IMR-90 (cell line): ENCODE measurements at places on chromosomes 16 and 17. TPM values are rescaled to one million over a fixed set of nuclear protein-coding genes. Genes with fewer than 3 reads are reported as not detected.

The OR1A1 gene
- not detected in 2 replicates for total RNA-seq

The NPIPA8 gene
- 0.56 and 1.1 TPM in 2 replicates for total RNA-seq

DNA sequence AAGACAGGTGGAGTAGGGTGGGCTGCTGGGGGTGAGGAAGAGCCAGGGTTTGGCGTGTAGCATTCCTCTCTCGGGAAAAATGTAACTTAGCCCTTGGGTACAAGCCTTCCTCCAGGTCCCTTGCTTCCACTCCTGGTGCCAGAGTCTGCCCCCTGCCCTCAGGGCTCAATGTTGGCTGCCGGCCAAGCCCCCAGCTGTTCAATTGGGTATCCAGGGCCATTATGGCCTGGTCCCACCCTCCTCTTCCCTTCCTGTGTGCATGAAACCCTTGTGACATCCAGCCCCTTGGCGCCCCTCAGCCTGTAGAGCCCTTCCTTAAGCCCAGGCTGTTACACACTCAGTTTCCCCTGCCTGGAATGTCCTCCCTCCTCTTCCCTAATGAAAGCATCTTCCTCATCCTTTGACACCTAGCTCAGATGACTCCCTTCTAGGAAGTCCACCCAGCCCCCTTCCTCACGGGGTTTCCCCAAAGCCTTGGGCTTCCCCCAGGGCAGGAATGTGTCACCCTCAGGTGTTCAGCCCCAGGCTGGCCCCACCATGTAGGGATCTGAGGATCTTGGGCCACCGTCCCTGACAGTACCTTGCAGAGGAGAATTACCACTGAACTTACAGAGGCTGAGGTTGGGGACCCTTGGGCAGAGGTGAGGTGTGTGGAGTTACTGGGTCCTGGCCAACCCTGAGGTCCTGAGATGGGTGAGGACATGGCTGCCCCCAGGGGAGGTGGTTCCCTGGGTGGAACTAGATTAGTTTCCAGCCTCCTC is 30.0 kb downstream of the B9D1 start:
- no peak for DNase-seq

DNA sequence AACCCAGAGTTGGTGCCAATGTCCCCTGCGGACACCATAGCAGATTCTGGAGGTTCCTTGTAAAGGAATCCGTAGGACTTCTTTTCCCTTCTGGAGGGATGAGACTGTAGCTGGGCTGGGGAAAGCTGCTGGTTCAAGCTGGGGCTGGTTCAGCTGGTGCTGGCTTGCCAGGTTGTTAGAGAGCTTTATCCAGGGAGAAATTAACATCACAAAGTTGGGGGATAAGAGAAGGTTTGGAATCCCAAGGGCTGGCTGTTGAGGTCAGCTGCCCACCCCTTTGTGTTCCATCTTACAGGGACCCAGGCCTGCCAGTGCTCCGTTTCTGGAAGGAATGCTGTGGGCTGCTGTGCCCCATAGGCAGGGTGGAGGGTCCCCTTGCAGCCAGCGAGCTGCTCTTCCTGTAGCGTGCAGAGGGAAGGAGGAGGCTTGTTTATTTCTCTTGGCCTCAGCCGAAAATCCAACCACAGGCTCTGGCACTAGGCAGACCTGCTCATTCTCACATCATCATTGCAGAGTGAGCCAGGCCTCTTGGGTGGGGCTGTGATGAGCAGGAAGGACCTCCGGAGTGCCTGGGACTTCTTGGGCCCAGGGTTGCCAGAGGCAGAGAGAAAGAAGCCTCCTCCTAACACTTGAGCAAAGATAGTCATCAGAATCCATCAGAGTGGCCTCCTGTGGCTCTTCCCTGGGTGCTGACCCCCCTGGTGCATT is 251.1 kb downstream of the SEC14L1 start:
- peak; percentile 99 for DNase-seq

GRCh38 chr17:17132746-17133145 is 73.4 kb downstream of the PLD6 start:
- no peak for DNase-seq

DNA sequence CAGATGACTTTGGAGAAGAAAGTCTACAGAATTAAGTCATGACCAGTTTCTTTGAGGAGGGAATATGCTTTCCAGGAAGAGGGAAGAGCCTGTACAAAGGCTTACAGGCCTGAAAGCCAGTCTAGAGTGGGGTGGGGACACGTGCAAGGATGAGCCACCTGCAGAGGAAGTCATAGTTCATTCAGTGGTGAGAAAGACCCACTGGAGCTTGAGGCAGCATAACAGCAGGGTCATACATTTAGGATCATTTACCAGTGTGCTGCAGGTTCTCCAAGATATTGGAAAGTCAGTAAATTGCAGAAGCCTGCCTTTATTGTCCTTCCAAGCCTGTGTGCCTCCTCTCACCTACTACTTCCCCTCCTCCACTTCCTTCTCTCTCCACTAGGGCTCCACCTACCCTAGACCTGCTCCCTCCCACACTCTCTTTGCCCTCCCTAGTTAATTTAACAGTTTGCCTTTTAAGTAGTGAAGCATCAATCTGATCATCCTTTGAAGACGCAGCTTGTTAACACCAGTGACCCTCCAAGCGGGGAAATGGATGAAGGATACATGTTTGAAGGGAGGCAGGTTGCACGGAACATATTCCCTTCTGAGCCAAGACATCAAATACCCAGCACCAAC is 40.2 kb downstream of the CDRT15 start:
- DNase-seq = no peak
